ENCODE measurements at places on chromosomes 1 and 21.

GRCh38 chr1:206944703-206945102, 1.6 kb downstream of the PIGR start:
- no peak for DNase-seq

DNA sequence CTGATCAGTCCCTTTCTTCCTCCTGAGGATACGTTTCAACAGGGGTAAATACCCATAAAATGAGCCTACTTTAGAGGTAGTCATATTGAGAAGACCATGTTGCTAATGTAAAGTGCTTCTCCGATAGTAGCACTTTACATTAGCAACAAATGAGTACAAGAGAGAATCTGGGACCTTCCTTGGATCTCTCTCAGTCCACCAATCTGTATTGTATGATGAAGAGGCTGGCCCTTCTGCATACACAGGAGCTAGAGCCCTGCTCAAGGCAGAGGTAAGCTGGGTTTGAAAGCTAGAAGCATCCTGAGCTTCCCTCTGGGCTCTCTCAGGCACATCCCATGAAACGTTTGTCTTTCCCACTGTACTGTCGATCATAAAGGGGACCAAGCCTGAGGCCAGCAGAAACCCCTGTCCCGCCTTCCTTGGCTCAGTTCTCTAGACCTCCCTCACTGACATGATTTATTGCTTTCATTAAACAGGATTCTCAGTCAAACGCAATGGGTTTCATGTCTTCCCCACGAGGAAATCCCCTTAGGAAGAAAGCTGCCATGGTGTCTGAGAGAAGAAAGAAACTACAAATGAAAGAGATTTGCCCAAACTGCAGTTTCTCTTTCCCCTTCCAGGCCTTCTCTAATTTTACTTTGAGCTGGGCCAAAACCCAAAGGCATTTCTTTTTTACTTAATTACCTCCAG, 62.8 kb upstream of the BCAR3 start:
- DNase-seq, result peak; percentile 69

GRCh38 chr1:226287587-226287986, 21.4 kb downstream of the LIN9 start:
- DNase-seq, result no peak

GRCh38 chr1:1918901-1919303, at the start of gene TMEM52:
Gene TMEM52, minus strand, starts transcription at chr1:1919279. Its CDS starts 14 bp downstream, at chr1:1919265.
- no peak for DNase-seq

DNA sequence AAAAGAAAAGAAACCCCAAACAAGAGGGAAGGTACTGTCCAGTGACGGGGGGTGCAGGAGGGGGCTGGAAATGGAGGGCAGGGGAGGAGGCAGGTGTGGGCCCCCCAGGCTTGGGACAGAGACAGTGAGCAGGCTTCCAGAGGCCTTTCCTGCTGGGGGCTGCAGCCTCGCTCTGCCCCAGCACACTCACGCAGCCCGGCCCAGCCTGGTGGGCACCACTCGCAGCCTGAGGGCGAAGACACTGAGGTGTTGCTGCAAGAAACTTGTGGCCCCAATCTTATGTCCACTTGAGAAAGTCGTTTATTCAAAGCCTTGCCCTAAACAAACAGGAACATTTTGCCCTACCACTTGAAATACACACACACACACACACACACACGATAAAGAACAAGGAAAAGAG, 274.4 kb downstream of the PCP4 start:
- no peak for DNase-seq

GRCh38 chr1:56566061-56566744, 13.2 kb downstream of the PLPP3 start:
- no peak for DNase-seq

DNA sequence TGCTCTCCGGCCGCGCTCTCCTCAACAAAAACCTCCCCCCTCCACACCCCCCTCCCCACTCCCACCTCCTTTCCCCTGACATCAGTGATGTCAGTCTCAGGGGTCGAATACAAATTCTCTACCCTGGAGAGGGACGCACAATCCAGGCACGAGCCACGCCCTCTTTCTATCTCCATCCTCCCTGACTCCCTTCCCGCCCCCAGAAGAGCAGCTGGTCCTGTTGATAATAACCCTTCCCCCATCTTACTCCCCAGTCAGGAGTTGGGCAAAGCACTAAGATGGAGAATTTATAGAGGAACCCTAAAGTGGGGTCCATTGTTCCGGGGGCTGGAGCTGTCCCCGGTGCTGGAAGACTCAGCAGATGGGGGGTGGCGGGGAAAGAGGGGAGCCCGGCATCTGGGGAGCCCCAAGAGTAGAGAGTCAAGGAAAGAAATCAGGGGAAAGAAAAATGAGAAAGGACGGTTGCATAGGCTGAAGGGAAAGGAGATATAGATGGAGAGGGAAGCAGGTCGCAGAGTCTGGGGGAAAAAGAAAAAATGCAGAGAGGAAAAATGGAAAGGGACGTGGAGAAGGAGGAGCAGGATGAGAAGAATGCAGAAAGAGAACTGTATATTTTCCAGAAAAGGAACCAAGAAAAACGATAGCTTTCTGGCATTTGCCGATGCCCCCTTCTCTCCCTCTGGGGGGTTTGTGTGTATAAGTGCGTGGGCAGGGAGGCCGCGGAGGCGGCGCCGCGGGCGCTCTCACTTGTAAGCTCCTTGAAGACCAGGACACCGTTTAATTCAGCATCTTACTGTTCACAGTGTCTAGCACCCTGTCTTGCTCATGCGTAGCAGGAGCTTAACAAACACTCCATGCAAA, at the start of gene CELF3:
Gene CELF3, minus strand, starts transcription at position 33 of the 861 bp plus-strand sequence. CDS start 783 bp downstream, outside the sequence.
- DNase-seq, result no peak

GRCh38 chr1:31401241-31401640, 11.8 kb upstream of the SERINC2 start:
- no peak for DNase-seq

- DNase-seq, result no peak
These were observed 96.8 kb upstream of the LMO4 start for GRCh38 chr1:87231703-87232367.

GRCh38 chr1:43796111-43796581, 88.8 kb downstream of the ST3GAL3 start:
- DNase-seq, result no peak

- DNase-seq, result no peak
These were observed 13.4 kb downstream of the KIF21B start for GRCh38 chr1:201009962-201010645.
